NCI-H345 (cell line): ENCODE measurements at places on chromosomes 4 and X.
A peak's percentile ranks its signal among the peaks of the same experiment; 100 is the strongest.

- DNase-seq, result no peak
Measured at GRCh38 chrX:42089031-42089430, 165.7 kb upstream of the CASK start.

GRCh38 chrX:67587946-67588624, 44.3 kb downstream of the AR start:
- no peak for DNase-seq

GRCh38 chr4:89353514-89353913, 45.9 kb upstream of the GPRIN3 start:
- no peak for DNase-seq

DNA sequence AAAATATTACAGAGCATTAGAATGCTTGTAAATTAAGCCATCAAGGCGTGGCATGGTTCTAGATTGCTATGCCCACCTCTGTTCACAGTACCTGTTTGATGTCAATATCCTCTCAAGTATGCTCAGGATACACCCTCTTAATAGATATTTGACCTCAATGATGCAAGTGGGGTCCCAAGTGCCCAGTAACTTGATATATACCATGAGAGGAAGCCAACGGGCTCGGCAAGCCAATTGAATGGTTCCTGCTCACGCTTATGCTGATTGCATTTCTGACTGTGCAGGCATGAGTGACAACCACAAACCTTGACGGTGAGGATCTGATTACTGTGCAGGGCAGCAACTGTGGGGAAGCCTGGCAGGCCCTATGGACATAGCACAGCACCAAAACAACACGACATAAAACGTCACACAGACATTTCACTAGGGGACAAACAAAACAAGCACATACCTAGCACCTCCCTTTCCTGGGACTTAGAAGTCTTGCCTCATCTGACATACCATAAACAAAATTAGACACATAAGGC, 179.1 kb upstream of the ETNPPL start:
- DNase-seq, result no peak

- DNase-seq, result no peak
Measured at GRCh38 chr4:25424539-25425228, 47.6 kb downstream of the ANAPC4 start.

DNA sequence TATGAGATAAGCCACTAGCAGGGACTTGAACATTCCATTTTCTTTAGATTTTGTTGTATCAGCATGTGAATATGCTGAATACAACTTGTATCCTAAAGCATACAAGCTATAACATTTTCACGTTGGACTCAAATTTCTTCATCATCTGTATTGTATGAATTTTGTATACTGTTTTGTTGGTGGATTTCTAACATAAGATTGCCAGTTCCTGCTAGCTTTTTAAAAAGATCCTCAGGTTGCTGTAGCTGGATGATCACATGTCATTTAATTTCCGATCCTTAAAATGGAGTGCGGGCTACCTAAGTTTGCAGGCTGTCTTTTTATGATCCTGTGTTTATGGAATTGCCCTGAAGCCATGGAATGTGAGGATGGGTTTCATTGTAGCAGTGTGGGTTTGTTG, 6.9 kb downstream of the PDLIM5 start:
- DNase-seq, result no peak

DNA sequence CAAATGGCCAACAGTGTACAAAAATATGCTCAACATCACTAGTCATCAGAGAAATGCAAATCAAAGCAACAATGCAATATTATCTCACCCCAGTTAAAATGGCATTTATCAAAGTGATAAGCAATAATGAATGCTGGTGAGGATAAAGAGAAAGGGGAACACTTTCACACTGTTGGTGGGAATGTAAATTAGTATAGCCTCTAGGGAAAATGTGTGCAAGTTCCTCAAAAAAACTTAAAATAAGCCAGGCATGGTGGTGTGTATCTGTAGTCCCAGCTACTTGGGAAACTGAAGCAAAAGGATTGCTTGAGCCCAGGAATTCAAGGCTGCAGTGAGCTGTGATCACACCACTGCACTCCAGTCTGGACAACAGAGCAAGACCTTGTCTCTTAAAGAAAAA, 572.1 kb downstream of the NLGN4X start:
- no peak for DNase-seq

- no peak for DNase-seq
Measured at GRCh38 chr4:152090543-152090942, 329.7 kb upstream of the GATB start.

- DNase-seq, result no peak
Measured at GRCh38 chr4:99677161-99677560, 19.5 kb upstream of the C4orf54 start.

GRCh38 chr4:19684084-19684483, 567.6 kb upstream of the SLIT2 start:
- no peak for DNase-seq

GRCh38 chr4:1249731-1250526, 999 bp upstream of the CTBP1 start:
- peak; percentile 17 for DNase-seq
